ENCODE measurements at places on chromosomes 4 and X.
A peak's percentile ranks its signal among the peaks of the same experiment; 100 is the strongest.

DNA sequence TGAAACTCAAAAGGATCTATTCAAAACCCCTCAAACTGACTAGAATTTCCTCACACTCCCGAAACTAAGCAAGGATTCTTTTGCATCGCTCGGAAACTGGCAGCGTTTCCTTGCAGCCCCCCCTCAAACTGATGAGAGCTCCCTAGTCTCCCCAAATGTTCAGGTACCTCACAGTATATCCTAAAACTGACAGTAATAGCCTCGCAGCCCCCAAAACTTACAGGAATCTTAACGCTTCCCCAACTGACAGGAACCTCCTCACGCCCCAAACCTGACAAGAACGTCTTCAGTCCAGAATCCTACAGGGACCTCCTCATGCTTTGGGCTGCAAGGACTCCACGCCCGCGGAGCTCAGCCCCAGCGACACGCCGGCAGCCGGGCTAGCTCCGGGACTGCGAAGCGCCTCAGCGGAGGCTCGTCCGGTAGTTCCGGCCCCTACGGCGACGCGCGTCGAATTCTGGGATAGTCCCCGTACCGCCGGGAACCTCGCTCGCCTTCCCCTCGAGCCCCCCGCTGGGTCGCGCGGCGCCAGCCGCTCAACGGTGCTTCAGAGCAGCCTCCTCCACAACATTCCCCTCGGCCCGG lies 640 bp downstream of the PHF8 start:
- peak overlapping the region; percentile 93 for H3K27ac ChIP-seq
- peak; percentile 36 for DNase-seq
- no peaks in the 10 kb centered on the region for H3K4me1 ChIP-seq
- H3K4me3 ChIP-seq, result peak overlapping the region; percentile 57

- no peaks in the 10 kb centered on the region for H3K27me3 ChIP-seq
- DNase-seq, result no peak
- H3K36me3 ChIP-seq, result no peaks in the 10 kb centered on the region
- no peak overlapping the region for H3K4me3 ChIP-seq
Observed at GRCh38 chr4:1179089-1179441, 6.7 kb upstream of the SPON2 start.

DNA sequence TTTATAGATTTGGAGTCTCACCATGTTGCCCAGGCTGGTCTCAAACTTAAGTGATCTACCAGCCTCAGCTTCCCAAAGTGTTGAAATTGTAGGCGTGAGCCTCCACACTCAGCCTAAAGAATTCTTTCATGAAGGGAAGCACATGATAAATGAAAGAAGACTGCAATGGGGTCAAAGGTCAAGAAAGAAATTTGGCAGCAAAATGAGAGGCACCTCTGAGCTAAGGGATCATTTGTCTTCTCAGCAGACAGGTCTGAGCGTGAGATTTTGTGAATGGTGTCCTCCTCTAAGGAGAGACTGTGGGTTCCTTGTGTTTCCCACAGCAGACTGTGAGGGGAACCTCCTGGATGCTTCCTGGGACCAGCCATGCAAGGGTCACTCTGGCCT lies 57.5 kb upstream of the EGFL6 start:
- H3K27ac ChIP-seq, result no peak overlapping the region
- no peak for DNase-seq
- H3K4me3 ChIP-seq, result no peak overlapping the region
- no peaks in the 10 kb centered on the region for H3K27me3 ChIP-seq
- no peaks in the 10 kb centered on the region for H3K4me1 ChIP-seq

DNA sequence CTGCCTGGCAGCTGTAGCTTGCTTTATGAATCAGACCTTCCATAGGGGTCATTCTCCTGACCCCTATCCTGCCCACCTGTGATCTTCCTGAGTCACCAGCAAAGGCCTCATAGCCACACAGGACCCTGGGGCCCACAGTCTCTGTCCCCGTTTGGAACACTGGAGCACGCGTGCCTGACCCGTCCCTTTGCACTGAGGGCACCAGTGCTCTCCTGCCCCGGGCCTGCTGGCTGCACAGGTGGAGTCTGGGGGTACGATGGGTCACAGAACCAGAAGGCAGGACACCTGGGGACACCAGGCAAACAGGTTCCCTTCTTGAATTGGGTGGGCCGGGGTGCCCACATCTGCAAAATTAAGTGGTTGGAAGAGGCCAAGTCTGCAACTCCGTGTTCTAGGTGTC lies 97.2 kb downstream of the CPZ start:
- H3K4me3 ChIP-seq, result no peak overlapping the region
- H3K27ac ChIP-seq, result no peak overlapping the region
- H3K27me3 ChIP-seq, result peaks cover 9% of the 10 kb centered on the region
- H3K36me3 ChIP-seq, result no peaks in the 10 kb centered on the region
- no peak for DNase-seq
